ENCODE measurements at places on chromosomes 1 and 21. TPM values are rescaled to one million over a fixed set of nuclear protein-coding genes. Genes with fewer than 3 reads are reported as not detected.

The ADAMTS5 gene
- 1.5 TPM for total RNA-seq

DNA sequence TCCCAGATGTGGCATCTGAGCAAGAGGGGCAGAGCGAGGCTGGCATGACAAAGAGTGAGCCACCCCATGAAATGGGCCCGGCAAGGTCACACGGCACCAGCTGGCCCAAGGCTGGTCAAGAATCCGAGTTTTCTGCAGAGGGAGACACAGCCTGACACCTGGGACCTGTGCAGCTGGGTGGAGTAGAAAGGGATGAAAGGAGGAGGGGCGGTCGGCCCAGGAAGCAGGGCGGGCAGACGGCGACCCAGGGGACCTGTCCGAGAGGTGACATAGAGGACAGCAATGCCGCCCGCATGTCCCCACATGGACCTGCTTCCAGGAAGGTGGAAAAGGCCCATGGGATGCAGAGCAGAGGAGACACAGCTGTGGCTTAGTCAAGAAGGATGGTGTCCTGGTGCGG lies 137.7 kb downstream of the PRDM16 start:
- no peak overlapping the region for H3K27ac ChIP-seq
- H3K4me1 ChIP-seq, result no peaks in the 10 kb centered on the region
- no peaks in the 10 kb centered on the region for H3K36me3 ChIP-seq
- no peak for DNase-seq

The LIN28A gene
- not detected for total RNA-seq

- no peaks in the 10 kb centered on the region for H3K4me1 ChIP-seq
- H3K27ac ChIP-seq, result no peak overlapping the region
- H3K27me3 ChIP-seq, result no peaks in the 10 kb centered on the region
- no peak overlapping the region for H3K4me3 ChIP-seq
- no peaks in the 10 kb centered on the region for H3K36me3 ChIP-seq
Measured at GRCh38 chr1:10438677-10439163, 8.5 kb downstream of the CENPS start.

DNA sequence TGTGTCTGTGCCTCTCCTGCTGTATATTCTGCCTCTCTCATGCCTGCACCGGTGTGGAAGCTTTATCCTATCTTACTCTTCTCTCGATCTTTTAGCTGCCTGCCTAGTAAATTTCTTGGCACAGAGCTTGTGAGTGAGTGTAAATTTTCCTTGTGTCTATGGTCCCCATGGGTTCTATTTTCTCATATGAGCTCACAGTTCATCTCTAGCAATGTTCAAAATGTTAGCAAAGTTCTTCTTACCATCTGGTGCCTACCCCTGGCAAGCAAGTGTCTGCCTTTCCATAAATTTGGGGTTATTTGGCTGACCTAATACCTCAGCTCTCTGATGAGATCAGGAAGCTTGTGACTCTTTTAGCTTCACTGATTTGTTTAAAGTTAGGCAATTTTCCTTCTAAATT lies 572.1 kb upstream of the BRINP3 start:
- H3K4me3 ChIP-seq, result no peak overlapping the region
- DNase-seq, result no peak
- H3K36me3 ChIP-seq, result no peaks in the 10 kb centered on the region
- no peak overlapping the region for H3K27ac ChIP-seq
- no peaks in the 10 kb centered on the region for H3K4me1 ChIP-seq

DNA sequence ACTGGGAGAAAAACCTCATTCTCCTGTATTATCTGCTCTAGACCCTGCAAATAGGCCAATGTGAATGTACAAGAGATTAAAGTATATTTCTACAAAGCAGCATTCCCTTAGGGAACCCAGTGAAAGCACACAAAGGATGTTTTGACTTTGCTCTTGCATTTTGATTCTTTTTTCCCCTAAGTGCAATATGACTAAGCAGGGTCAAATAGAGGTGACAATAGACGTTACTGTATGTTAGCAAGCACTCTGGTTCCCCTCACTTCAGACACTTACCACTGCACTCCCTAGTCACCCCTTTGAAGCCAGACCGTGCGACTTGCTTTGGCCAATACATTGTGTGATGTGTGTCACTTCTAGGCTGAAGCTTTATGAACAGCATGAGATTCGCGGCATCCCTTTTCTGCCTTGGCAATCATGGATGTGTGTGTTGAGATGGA lies 209.7 kb downstream of the RHOU start:
- no peak for DNase-seq
- no peak overlapping the region for H3K4me3 ChIP-seq
- no peak overlapping the region for H3K27ac ChIP-seq

DNA sequence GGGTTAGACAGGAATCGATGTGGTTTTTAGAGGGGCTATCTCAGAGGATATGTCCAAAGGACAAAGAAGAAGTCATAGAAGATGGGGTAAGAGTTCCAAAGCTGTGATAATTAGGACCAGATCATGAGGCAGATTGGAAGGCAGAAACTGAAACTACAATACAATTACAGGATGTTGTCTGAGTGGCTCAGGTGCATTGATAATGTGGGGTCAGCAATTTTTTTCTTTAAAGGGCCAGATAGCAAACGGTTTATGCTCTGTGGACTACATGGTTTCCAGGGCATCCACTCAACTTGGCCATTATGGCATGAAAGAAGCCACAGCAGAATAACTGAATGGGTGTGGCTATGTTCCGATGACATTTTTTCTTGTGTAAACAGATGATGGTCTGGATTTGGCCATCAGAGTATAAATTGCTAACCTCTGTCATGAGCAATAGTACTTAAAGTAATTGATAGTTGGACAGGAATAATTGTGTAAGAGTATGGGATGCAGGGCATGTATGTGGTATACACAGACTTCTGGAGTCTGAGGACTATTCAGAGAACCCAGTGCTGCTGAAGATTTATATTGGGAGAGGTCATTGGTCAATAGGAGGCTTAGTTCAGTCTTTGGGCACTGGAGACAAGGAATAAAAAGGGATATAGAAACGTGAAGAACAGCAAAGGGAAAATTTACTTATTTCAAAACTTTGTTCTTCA lies 198.4 kb upstream of the ADGRL4 start:
- no peak overlapping the region for H3K4me3 ChIP-seq
- H3K4me1 ChIP-seq, result no peaks in the 10 kb centered on the region
- H3K27ac ChIP-seq, result no peak overlapping the region
- no peaks in the 10 kb centered on the region for H3K27me3 ChIP-seq

The RIIAD1 gene
- total RNA-seq, result 4.0 TPM

The FCAMR gene
- not detected for total RNA-seq

The TMEM82 gene
- not detected for total RNA-seq

GRCh38 chr1:147492207-147492606 lies 49.1 kb upstream of the BCL9 start:
- DNase-seq, result no peak
- H3K4me3 ChIP-seq, result no peak overlapping the region
- H3K4me1 ChIP-seq, result no peaks in the 10 kb centered on the region
- H3K27ac ChIP-seq, result no peak overlapping the region

- peaks cover 19% of the 10 kb centered on the region for H3K27me3 ChIP-seq
- H3K4me3 ChIP-seq, result no peak overlapping the region
Measured at GRCh38 chr1:29133861-29134694, 10.4 kb upstream of the TMEM200B start.

DNA sequence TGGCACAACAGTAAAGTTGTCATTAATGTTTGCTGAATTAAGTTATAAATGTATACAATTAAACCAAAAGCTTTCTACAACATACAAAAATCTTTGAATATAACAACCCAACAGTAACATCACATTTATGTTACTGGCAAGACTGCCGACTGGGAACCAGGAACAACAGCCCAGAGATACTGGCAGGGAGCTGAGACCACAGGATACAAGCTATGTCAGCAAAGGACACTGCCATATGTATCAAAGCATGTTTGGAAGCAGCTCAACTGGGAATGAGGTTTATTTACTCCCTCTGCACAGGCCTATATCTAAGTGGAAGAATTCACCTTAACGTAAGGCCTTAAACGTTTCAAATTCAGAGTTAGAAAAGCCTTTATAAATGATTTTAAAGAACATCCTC lies 50.4 kb downstream of the ARHGAP29 start:
- no peaks in the 10 kb centered on the region for H3K36me3 ChIP-seq
- H3K27ac ChIP-seq, result no peak overlapping the region
- H3K4me3 ChIP-seq, result no peak overlapping the region

DNA sequence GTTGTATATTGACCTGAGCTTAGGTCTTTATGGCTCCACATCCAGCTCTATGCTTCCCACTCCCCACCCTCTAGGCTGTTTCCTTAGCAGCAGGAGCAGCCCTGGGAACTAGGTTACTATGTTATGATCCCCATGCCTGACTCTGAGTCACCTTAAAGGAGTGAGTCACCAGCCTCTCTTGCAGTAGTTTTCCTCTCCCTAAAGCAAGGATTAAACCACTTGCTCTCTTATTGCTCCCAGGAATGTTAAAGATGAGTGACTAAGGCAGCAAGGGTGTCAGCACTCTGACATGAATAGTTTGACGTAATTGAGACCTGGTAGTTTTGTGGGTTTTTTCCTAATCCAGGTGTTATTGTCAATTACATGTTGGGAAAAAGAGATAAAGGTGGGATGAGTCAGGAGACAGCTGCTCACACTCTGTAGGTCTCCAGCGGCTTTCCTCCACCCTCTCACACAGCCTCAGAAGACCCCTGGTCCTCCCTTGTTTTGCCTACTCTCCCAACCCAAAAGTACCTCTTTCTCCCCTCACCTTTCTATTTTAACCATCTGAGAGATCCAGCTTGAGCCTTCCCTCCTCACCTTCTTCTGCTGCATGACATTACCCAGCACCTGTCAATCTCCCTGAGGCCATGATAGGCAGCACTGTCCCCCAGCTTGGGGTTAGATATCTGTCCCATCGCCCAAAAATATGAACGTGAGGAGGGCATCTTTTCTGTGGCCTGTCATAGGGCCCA lies 369.1 kb upstream of the VAMP3 start:
- no peaks in the 10 kb centered on the region for H3K36me3 ChIP-seq
- no peak overlapping the region for H3K27ac ChIP-seq
- no peak overlapping the region for H3K4me3 ChIP-seq
- no peaks in the 10 kb centered on the region for H3K27me3 ChIP-seq
- no peak for DNase-seq

Measured in left lung (tissue), 14 donors.